ENCODE measurements at places on chromosomes 4 and X.

DNA sequence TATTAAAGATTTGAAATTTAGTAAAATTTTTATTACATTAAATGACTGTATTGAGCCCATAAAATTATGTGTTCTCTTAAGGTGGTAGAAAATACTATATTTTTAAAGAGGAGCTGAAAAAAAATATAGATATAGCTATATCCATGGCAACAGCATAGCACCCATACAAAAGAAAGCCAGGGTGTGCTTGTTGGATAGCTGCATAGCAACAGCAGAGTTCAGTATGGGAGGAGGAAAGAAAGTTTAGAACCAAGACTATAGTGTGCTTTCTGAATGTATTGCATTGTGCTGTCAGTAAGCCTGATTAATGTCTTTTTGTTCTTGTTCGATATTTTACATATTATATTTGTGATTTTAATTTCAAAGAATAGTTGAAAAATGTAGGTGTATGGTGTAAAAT, 78.4 kb downstream of the GRID2 start:
- no peak for DNase-seq

DNA sequence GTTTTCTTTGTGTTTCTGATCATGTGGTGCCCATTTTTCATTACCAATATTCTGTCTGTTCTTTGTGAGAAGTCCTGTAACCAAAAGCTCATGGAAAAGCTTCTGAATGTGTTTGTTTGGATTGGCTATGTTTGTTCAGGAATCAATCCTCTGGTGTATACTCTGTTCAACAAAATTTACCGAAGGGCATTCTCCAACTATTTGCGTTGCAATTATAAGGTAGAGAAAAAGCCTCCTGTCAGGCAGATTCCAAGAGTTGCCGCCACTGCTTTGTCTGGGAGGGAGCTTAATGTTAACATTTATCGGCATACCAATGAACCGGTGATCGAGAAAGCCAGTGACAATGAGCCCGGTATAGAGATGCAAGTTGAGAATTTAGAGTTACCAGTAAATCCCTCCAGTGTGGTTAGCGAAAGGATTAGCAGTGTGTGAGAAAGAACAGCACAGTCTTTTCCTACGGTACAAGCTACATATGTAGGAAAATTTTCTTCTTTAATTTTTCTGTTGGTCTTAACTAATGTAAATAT, 110.4 kb downstream of the IL13RA2 start:
- DNase-seq, result no peak

GRCh38 chrX:106780664-106781377, 21.7 kb upstream of the TBC1D8B start:
- DNase-seq, result no peak

GRCh38 chr4:12382567-12382966, 953.9 kb upstream of the HS3ST1 start:
- DNase-seq, result no peak

DNA sequence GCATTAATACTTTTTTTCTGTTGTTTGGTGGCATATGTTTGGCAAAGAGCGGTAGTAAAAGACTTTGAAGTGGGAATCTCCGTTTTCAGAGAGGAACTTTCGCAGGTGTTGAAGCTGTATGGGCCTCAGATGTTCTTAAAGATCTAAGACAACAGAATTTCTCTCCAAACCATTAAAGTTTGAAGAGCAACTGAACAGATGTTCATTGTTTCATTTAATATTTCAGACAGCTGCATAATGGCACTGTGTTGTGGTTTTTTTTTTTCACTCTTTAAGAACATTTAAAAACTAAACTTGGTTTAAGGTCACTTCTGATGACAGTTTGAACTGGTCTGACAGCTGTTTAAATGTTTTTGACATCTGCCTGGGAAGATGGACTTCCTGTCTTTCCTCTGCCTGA, 882.7 kb upstream of the PCDH10 start:
- no peak for DNase-seq

DNA sequence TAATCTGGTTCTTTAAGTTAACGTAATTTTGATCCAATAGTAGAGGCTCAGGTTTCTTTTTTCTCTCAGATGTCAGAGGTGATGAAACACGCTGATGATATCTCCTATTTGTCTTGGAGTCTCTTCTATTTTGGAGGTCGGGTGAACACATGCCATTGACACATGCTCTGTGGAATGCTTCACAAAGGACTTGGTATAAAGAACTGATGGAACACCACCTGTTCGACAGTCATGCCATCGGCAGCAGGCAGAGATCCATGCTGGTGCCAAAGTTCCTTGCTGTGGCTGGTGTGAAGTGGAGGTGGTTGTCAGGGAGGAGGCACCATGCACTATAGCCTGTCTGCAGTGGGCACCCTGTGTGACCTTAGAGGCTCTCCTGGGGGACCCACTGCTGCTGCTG, 94.9 kb downstream of the ATP8A1 start:
- no peak for DNase-seq

GRCh38 chr4:152926959-152927358, 9.2 kb upstream of the FHDC1 start:
- DNase-seq, result no peak

GRCh38 chrX:54551801-54552200, 21.8 kb downstream of the GNL3L start:
- no peak for DNase-seq
